ENCODE measurements at places on chromosomes 4 and X. TPM values are rescaled to one million over a fixed set of nuclear protein-coding genes. Genes with fewer than 3 reads are reported as not detected.

The XAGE1B gene
- total RNA-seq, result not detected

DNA sequence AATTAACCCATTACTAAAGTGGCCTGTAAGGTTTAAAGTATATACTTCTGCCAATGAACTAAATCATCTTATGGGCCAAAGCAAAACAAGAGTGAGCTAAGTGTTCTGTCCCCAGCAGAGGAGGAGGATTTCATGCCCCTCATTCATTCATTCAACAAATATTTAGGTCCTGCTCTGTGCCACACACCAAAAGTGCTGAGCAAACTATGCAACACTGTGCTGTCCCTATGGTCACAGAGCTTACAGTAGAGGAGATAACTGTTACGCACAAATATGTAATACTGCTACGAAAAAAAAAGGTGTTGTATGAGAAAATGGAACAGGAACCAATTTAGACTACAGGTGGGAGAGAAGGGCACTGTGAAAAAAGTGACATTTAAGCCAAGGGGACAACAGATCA lies 1.7 kb downstream of the SH3KBP1 start:
- H3K36me3 ChIP-seq, result no peaks in the 10 kb centered on the region
- no peaks in the 10 kb centered on the region for H3K27me3 ChIP-seq
- DNase-seq, result no peak
- H3K4me3 ChIP-seq, result no peak overlapping the region

The ADH1B gene
- 167 TPM for total RNA-seq

GRCh38 chrX:3678328-3678727 lies 35.1 kb downstream of the PRKX start:
- no peak overlapping the region for H3K4me3 ChIP-seq
- no peaks in the 10 kb centered on the region for H3K27me3 ChIP-seq
- no peaks in the 10 kb centered on the region for H3K36me3 ChIP-seq
- DNase-seq, result no peak

The SH3D19 gene
- total RNA-seq, result 62.6 TPM

GRCh38 chr4:4461850-4462249 lies 74.9 kb downstream of the NSG1 start:
- DNase-seq, result no peak
- H3K27me3 ChIP-seq, result no peaks in the 10 kb centered on the region
- H3K4me3 ChIP-seq, result no peak overlapping the region
- H3K4me1 ChIP-seq, result no peaks in the 10 kb centered on the region

DNA sequence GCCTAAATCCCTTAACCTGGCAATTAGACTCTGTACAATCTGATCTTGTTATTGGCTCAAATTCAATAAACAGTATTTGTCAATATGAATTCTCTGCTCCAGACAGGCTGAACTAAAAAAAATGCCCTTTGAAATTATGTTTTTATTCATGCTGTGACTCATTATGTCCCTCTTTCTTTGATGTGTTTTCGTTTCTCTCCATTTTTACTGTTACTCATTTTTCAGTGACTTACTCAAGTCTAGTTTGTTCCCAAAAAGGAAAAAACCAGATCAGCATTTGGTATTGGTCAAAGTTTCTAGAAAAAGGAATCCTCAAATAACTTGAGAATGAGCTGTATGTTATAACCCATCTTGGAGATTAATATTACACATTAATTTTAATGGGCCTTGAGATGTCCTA lies 40.4 kb downstream of the UNC5C start:
- no peaks in the 10 kb centered on the region for H3K27me3 ChIP-seq
- no peak for DNase-seq
- no peak overlapping the region for H3K4me3 ChIP-seq

- no peak for DNase-seq
- H3K27me3 ChIP-seq, result no peaks in the 10 kb centered on the region
- H3K36me3 ChIP-seq, result no peaks in the 10 kb centered on the region
- no peaks in the 10 kb centered on the region for H3K4me1 ChIP-seq
- H3K4me3 ChIP-seq, result no peak overlapping the region
- no peak overlapping the region for H3K27ac ChIP-seq
Measured at GRCh38 chr4:165124488-165124887, 11.8 kb upstream of the TMEM192 start.

DNA sequence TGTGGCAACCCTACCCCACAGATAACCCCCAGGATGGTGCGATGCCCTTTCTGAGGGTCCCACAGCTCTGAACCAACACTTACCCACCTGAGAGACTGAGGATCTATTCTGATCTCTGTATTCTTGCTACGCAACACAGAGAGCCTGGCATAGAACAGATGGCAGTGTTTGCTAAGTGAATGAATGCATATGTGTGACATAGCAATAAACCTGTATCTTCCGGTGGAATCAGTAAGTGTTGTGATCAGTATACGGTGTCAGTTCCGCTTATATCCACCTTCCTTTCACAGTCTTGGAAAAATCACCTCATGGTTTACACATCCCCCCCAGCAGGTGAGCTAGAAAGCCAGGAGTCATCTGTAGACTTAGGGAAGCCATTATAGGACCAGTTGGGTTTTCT lies 5.9 kb upstream of the HSD17B10 start:
- H3K27me3 ChIP-seq, result no peaks in the 10 kb centered on the region
- no peak for DNase-seq
- no peaks in the 10 kb centered on the region for H3K4me1 ChIP-seq

DNA sequence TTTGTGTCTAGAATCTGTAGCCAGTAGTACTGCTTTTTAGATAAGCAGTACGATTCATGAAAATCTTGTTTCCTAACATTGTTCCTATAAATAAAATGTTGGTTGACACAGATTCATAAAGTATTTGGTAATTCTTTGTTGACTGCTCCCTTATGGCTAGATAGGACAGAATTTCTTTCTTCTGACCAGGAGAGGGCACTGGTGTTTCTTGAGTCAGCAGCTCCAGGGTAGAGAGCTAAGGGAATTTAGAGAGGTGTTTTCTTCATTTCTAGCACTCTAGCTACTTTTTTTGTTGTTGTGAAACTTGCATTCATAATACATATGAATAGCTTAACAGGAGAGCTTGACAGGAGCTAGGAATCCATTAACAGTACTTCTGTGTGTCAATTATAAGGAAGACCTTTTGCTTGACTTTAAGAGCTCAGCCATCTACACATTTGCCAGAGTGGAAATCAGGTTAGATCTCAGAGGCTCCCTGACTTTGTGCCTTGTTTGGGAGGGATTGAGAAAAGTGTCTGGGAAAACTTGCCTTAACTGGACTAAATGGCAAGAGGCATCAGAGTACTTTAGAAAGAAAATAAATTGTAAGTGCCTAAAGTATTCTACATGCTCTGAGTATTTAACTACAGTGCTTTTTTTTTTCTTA lies 756.1 kb downstream of the SH3BGRL start:
- no peak overlapping the region for H3K27ac ChIP-seq
- no peak for DNase-seq

DNA sequence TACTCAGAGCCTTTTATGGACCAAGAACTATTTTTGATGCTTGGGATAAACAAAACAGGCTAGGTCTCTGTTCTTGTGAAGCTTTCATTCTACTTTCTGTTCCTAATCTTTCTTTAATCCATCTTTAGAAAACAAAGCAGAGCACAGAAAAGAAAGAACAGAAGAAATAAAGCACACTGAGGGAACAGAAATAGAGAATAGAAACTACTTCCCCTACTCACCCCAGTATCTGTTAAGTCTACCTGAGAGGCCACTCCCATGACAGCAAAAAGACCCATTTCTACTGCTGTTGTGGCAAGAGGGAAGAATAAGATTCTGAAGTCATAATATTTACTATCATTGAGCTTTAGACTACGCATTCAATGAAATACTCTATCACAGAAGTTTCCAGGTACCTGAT lies 9.2 kb downstream of the RFC1 start:
- no peaks in the 10 kb centered on the region for H3K27me3 ChIP-seq
- DNase-seq, result no peak
- peaks cover 10% of the 10 kb centered on the region for H3K4me1 ChIP-seq

GRCh38 chrX:9832811-9833210 lies 46.6 kb downstream of the SHROOM2 start:
- no peak overlapping the region for H3K4me3 ChIP-seq
- DNase-seq, result no peak
- no peaks in the 10 kb centered on the region for H3K36me3 ChIP-seq
- no peaks in the 10 kb centered on the region for H3K4me1 ChIP-seq

GRCh38 chrX:2692221-2693112 lies 1.4 kb downstream of the CD99 start:
- no peaks in the 10 kb centered on the region for H3K36me3 ChIP-seq
- peak; percentile 39 for DNase-seq
- peak overlapping the region; percentile 95 for H3K27ac ChIP-seq

DNA sequence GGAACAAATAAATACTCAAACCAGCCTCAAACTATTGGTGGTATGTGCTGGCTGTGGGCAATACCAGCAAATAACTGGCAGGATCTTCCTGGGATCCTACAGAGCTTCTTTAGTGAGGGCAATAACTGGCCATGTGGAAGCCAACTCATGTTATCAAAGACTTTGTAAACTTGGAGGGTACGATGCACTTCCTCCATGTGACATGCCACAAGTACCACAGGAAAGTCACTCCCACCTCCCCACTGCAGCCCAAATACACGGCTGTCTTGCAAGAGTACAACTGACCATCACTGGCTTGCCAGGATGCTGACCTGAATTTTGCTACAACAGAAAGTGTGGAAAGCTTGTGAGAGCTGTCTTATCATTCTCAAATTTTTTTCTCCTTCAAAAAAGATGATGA lies 93.3 kb upstream of the MAML3 start:
- H3K27me3 ChIP-seq, result no peaks in the 10 kb centered on the region
- no peak for DNase-seq
- no peaks in the 10 kb centered on the region for H3K36me3 ChIP-seq
- no peak overlapping the region for H3K4me3 ChIP-seq

- no peak for DNase-seq
- no peaks in the 10 kb centered on the region for H3K36me3 ChIP-seq
- H3K4me1 ChIP-seq, result no peaks in the 10 kb centered on the region
- H3K4me3 ChIP-seq, result no peak overlapping the region
Measured at GRCh38 chrX:78133238-78133960, 6.1 kb downstream of the TAF9B start.

GRCh38 chr4:169179609-169180521 lies 90.9 kb downstream of the SH3RF1 start:
- no peak overlapping the region for H3K4me3 ChIP-seq
- no peak for DNase-seq
- H3K4me1 ChIP-seq, result no peaks in the 10 kb centered on the region
- no peak overlapping the region for H3K27ac ChIP-seq
- no peaks in the 10 kb centered on the region for H3K27me3 ChIP-seq

- H3K4me1 ChIP-seq, result no peaks in the 10 kb centered on the region
- no peaks in the 10 kb centered on the region for H3K36me3 ChIP-seq
- no peaks in the 10 kb centered on the region for H3K27me3 ChIP-seq
- no peak overlapping the region for H3K4me3 ChIP-seq
- no peak overlapping the region for H3K27ac ChIP-seq
Measured at GRCh38 chrX:131917588-131917987, 105.5 kb upstream of the STK26 start.

- no peak overlapping the region for H3K4me3 ChIP-seq
- no peaks in the 10 kb centered on the region for H3K36me3 ChIP-seq
- no peaks in the 10 kb centered on the region for H3K4me1 ChIP-seq
- no peak for DNase-seq
- no peaks in the 10 kb centered on the region for H3K27me3 ChIP-seq
Measured at GRCh38 chrX:40524423-40524822, 56.3 kb upstream of the ATP6AP2 start.

The PNMA6A gene
- total RNA-seq, result not detected

- H3K27ac ChIP-seq, result no peak overlapping the region
- no peaks in the 10 kb centered on the region for H3K36me3 ChIP-seq
- peaks cover 40% of the 10 kb centered on the region for H3K4me1 ChIP-seq
- H3K4me3 ChIP-seq, result no peak overlapping the region
- no peak for DNase-seq
Measured at GRCh38 chr4:123415977-123416376, 19.4 kb downstream of the SPRY1 start.

- no peak for DNase-seq
- no peak overlapping the region for H3K4me3 ChIP-seq
- no peaks in the 10 kb centered on the region for H3K27me3 ChIP-seq
Measured at GRCh38 chrX:15202454-15203177, 67.3 kb downstream of the ASB9 start.

DNA sequence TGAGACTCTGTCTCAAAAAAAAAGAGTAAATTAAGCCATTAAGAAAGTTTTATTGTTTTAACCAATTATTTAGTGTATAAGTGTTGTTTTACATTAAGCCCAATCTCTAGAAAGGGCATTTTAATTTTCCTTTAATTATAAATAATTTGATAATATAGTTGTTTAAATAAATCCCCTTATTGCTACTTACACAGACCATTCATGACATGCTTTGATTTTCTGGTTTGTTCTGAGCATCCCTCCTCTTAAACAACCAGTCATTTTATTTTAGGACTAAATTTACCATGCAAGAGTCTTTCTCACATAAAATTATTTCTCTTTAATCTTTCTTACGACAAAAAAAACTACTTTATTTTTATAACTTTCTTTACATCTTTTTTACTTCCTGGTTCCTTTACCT lies 23.5 kb upstream of the PAGE5 start:
- DNase-seq, result no peak
- H3K4me1 ChIP-seq, result no peaks in the 10 kb centered on the region
- H3K27me3 ChIP-seq, result no peaks in the 10 kb centered on the region

The LINC00632 gene
- 8.4 TPM for total RNA-seq

GRCh38 chr4:14824189-14824588 lies 178.1 kb upstream of the CPEB2 start:
- no peaks in the 10 kb centered on the region for H3K36me3 ChIP-seq
- no peak overlapping the region for H3K27ac ChIP-seq
- no peaks in the 10 kb centered on the region for H3K27me3 ChIP-seq
- H3K4me1 ChIP-seq, result no peaks in the 10 kb centered on the region

The SHROOM3 gene
- 1.7 TPM for total RNA-seq

DNA sequence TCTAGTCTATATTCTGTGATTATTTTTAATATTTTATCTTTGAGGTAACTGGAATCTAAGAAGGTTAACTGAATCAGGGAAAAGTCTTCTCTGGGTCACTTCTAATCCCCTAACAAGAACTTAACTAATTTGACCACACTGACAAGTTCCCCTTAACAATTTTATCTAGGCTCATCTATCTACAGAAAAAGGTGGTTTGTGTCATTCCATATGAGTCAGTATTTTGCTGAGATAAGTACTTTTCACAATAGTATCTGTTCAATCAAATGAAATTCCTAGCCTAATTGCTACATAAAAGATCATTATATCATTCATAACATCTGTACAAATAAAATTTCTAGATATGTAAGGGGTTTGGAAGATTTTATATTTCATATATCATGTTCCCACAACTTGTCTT lies 45.6 kb downstream of the COL25A1 start:
- DNase-seq, result no peak
- no peaks in the 10 kb centered on the region for H3K4me1 ChIP-seq
- no peaks in the 10 kb centered on the region for H3K36me3 ChIP-seq
- no peak overlapping the region for H3K4me3 ChIP-seq
- H3K27ac ChIP-seq, result no peak overlapping the region

DNA sequence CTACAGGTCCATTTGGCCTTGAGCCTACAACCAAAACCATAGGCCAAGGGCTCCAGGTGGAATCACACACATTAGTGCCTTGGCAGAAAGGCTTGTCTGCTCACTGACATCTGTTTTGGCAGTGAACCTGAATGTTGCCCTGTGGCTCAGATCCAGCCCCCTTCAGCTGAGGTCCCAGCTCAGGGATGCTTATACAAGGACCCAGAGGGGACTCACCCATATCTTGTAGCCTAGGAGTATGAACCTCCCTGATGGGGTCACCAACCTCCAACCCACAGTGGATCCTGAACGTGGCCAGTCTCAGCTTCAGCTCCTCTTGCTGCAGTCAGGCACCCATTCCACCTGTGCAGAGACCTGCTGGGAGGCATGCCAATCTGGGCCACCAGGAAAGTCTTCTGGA lies 50.8 kb upstream of the HMX1 start:
- H3K27ac ChIP-seq, result no peak overlapping the region
- no peaks in the 10 kb centered on the region for H3K4me1 ChIP-seq
- H3K36me3 ChIP-seq, result no peaks in the 10 kb centered on the region
- no peak for DNase-seq
- no peak overlapping the region for H3K4me3 ChIP-seq

The ZNF157 gene
- total RNA-seq, result 0.26 TPM
